ENCODE measurements at places on chromosomes 12 and 14.
A peak's percentile ranks its signal among the peaks of the same experiment; 100 is the strongest.

- peaks cover 2% of the 10 kb centered on the region for H3K36me3 ChIP-seq
- no peaks in the 10 kb centered on the region for H3K27me3 ChIP-seq
- no peaks in the 10 kb centered on the region for H3K4me1 ChIP-seq
Observed at GRCh38 chr12:77615332-77615731, 215.4 kb upstream of the NAV3 start.

DNA sequence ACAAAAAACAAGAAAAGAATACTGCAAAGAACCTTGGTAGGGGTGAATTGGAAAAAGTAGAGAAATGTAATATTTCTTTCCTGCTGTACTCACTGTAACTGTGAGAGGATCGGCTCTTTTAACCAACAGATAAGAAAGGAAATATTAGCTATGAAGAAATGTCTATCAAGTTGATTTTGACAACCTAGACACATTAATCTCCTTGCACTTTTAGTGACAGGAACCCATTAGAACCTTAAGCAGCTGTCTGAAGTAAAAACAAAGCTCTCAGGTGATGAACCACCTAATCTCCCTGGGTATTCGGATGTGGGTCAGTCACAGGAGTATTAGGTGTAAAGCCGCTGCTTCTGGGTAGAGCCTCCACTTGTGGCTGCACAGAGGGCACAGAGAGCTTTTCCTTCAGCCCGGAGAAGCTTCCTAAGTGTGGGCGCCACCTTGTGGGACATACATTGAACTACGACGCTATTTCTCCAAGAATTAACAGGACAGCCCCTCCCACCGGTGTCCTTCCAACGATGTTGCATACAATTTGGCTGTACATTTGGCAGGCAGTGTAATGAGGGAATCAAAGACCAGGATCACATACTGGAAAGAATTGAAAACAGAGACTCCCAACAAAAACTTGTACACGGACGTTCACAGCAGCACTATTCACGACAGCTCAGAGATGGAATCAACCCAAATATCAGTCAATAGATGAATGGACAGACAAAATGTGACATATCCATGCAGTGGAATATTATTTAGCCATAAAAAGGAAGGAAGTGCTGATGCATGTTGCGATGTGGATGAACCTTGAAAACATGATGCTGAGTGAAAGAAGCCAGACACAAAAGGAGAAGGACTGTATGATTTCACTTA lies 28.9 kb upstream of the MAPKAPK5 start:
- peak overlapping the region; percentile 31 for H3K4me3 ChIP-seq
- peaks cover 8% of the 10 kb centered on the region for H3K27me3 ChIP-seq
- H3K4me1 ChIP-seq: peaks cover 11% of the 10 kb centered on the region
- no peak overlapping the region for H3K27ac ChIP-seq

DNA sequence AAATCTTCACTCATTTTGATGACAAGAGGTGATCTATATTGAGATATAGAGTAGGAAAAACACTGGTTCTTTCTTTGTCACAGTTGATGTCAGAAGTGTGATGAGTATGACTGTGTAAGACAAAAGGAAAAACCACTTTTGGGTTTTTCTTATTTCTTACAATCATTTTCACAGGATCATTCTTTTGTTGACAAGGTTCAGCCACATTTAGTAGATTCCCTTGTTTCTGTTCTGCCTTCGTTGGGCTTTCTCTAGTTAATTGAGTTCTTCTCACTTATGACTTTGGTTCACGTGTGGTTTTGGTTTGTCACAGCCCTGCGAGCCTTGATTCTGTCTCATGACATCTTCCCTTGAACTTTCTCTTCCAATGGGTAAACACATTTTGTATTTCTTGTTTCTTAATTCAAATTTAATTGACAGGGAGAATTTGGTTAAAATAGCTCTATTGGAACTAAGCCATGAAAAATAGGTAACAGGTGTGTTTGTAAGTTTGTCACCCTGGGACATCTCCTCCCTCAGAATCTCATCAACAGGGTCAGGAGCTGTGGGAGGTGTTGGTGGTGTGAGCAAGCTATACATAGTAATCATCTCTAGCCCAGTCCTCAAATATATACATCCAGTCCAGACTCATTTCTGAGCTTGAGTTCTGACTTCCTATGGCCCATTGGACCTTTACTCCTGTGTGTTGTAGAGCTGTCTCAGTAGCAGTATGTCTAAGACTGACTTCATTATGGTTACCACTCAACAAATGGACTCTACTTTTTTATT lies 255.3 kb downstream of the BMP4 start:
- no peaks in the 10 kb centered on the region for H3K27me3 ChIP-seq
- no peaks in the 10 kb centered on the region for H3K36me3 ChIP-seq
- H3K4me3 ChIP-seq: no peak overlapping the region
- DNase-seq: no peak

DNA sequence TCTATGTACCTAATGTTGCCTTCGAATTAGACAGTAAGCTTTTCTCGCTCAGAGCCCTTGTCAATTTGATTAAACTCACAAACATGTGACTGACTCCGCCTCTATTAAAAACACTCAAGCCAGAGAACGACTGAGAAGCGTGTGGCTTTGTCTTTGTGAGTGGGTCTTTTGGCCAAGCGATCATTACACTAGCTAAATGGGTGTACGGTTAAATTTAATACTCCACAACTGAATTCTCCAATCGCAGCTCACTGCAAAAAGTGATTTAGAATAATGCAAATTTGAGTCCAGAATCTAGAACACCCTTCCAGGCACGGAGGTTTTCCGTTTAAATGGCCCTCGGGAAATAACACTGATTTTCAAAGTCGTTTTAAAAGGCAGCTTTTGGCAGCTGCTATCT lies 253.7 kb downstream of the EFCAB11 start:
- H3K27me3 ChIP-seq: no peaks in the 10 kb centered on the region
- DNase-seq: no peak
- peaks cover 28% of the 10 kb centered on the region for H3K4me1 ChIP-seq
- peaks cover 10% of the 10 kb centered on the region for H3K36me3 ChIP-seq

DNA sequence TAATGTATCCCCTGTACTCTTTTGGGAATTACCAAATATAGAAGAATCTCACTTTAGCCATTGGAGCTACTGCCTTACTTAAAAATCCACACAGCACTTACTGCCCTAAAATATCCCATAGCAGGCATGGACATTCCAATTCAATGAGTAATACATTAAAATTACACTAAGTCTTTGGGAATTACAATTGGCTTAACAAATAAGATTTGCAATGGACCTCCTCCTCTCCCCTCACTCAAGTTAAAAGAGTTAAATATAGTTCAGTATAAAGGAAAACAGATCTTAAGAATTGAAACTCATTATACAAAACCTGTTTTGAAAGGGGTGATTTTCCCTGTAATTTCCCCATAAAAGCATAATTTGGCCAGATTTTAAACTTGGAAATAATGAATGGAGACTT lies 477.1 kb downstream of the SLC16A7 start:
- no peaks in the 10 kb centered on the region for H3K4me1 ChIP-seq
- no peaks in the 10 kb centered on the region for H3K36me3 ChIP-seq
- DNase-seq: no peak
- no peak overlapping the region for H3K27ac ChIP-seq

GRCh38 chr12:65859519-65859918 lies 35.2 kb downstream of the HMGA2 start:
- no peak overlapping the region for H3K4me3 ChIP-seq
- H3K4me1 ChIP-seq: no peaks in the 10 kb centered on the region
- no peaks in the 10 kb centered on the region for H3K27me3 ChIP-seq
- DNase-seq: no peak
- H3K36me3 ChIP-seq: no peaks in the 10 kb centered on the region
- no peak overlapping the region for H3K27ac ChIP-seq

GRCh38 chr12:121131941-121132341 lies 735 bp upstream of the P2RX7 start:
- peak overlapping the region; percentile 72 for H3K27ac ChIP-seq
- peaks cover 67% of the 10 kb centered on the region for H3K4me1 ChIP-seq
- H3K27me3 ChIP-seq: no peaks in the 10 kb centered on the region
- DNase-seq: no peak
- H3K4me3 ChIP-seq: peak overlapping the region; percentile 83

- peaks cover 11% of the 10 kb centered on the region for H3K36me3 ChIP-seq
- DNase-seq: peak; percentile 11
- no peaks in the 10 kb centered on the region for H3K27me3 ChIP-seq
- peak overlapping the region; percentile 77 for H3K4me3 ChIP-seq
- H3K4me1 ChIP-seq: no peaks in the 10 kb centered on the region
- no peak overlapping the region for H3K27ac ChIP-seq
Observed at GRCh38 chr12:49233842-49234526, 30.9 kb upstream of the TUBA1C start.

DNA sequence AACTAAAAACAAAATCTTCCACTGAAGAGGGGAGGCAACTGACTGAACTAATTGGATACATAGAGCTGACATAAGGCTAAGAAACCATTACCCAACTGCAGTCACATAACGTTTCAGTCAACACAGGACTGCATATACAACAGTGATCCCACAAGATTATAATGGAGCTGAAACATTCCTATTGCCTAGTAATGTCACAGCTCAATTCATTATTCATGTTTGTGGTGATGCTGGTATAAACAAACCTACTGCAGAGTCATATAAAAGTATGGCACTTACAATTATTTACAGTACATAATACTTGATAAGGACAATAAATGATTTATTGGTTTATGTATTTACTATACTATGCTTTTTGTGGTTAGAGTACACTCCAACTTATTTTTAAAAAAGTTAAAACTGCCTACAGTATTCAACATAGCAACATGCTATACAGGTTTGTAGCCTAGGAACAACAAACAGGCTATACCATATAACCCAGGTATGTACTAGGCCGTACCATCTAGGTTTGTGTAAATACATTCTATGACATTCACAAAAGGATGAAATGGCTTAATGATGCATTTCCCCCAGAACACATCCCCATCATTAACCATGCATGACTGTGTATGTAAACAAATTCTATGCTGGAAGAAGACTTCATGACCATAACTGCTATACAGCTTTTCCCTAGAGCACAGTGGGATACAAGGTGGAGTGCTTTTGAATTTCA lies 4.3 kb downstream of the NAP1L1 start:
- DNase-seq: no peak
- no peaks in the 10 kb centered on the region for H3K27me3 ChIP-seq
- H3K27ac ChIP-seq: no peak overlapping the region
- H3K4me3 ChIP-seq: no peak overlapping the region
- peaks cover 32% of the 10 kb centered on the region for H3K36me3 ChIP-seq

DNA sequence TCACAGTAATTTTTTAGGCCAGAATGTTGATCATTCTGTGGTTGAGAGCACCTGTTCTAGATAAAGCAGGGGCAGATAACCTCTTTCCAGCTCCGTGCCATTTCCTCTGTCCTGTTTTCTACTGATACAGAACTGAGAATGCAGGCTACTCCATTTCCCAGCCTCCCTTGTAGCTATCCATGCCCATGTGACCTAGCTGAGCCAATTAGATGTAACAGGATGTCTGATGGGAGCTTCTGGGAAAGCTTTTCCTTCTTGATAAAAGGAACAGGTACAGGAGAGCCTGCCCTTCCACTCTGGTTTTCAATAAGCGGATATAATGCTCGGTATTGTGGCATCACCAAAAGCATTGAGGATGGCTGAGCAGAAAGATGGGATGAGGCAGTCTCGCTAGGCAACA lies 54.2 kb downstream of the LRRC74A start:
- H3K4me3 ChIP-seq: no peak overlapping the region
- H3K27me3 ChIP-seq: peaks cover 24% of the 10 kb centered on the region
- H3K4me1 ChIP-seq: no peaks in the 10 kb centered on the region
- H3K36me3 ChIP-seq: no peaks in the 10 kb centered on the region
- no peak overlapping the region for H3K27ac ChIP-seq

GRCh38 chr14:65954942-65955341 lies 531.2 kb upstream of the CCDC196 start:
- H3K4me3 ChIP-seq: no peak overlapping the region
- peaks cover under 1% of the 10 kb centered on the region for H3K36me3 ChIP-seq
- no peaks in the 10 kb centered on the region for H3K27me3 ChIP-seq
- H3K27ac ChIP-seq: no peak overlapping the region
- peaks cover 22% of the 10 kb centered on the region for H3K4me1 ChIP-seq

GRCh38 chr12:122243965-122244364 lies 18.1 kb upstream of the DIABLO start:
- peak overlapping the region; percentile 85 for H3K4me3 ChIP-seq
- H3K27ac ChIP-seq: peak overlapping the region; percentile 84
- no peak for DNase-seq
- no peaks in the 10 kb centered on the region for H3K27me3 ChIP-seq
- peaks cover 16% of the 10 kb centered on the region for H3K4me1 ChIP-seq
